ENCODE measurements at places on chromosomes 6 and 20.

DNA sequence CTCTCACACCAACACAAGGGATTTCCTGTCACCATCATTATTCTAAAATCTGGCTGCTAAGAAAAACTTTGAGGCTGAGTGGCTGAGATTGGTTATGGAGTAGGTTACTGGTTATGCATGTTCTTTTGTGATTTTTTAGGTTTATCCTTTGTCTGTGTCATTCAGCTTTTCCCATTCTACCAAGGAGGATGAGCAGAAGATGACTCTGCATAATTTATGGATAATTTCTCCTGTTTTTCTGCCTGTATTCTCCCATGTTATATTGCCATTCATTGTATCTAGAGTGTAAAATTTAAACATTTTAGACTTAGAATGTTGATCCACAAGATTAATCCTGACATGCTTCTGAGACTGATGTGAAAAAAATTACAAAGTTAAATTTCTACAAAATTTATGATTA is 67.8 kb downstream of the SOBP start:
- no peak for DNase-seq

- no peak for DNase-seq
Measured at GRCh38 chr6:82780334-82780733, 285.3 kb downstream of the UBE3D start.

DNA sequence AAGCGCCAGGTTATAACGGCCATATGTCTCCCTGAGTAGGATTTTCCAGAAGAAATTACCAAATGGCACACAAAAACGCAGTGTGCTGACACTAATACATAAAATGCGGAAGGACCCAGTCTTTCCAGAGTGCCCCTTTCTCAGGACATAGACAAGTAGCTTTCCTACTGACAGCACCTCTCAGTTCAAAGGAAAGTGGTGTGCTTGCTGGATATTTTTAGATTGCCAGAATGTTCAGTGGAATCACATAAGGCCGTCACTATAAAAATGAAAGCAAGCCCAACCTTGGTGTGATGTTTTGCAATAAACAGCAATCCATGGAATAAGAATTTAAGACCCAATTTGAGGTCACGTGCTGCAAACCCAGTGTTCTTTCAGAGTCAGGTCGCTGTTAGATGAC is 135.5 kb upstream of the AGPAT4 start:
- DNase-seq = no peak

DNA sequence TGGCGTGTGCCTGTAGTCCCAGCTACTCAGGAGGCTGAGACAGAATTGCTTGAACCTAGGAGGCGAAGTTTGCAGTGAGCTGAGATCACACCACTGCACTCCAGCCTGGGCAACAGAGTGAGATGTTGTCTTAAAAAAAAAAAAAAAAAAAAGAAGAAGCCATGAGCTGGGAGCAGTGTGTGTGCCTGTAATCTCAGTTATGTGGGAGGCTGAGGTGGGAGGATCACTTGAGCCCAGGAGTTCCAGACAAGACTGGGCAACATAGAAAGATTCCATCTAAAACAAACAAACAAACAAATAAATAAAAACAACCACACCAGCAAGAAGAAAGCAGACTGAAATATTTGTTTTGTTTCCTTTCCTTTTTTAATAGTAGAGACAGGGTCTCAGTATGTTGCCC is 62.2 kb upstream of the KIF13A start:
- no peak for DNase-seq

GRCh38 chr20:62486484-62486883 is 10.7 kb upstream of the GATA5 start:
- no peak for DNase-seq

DNA sequence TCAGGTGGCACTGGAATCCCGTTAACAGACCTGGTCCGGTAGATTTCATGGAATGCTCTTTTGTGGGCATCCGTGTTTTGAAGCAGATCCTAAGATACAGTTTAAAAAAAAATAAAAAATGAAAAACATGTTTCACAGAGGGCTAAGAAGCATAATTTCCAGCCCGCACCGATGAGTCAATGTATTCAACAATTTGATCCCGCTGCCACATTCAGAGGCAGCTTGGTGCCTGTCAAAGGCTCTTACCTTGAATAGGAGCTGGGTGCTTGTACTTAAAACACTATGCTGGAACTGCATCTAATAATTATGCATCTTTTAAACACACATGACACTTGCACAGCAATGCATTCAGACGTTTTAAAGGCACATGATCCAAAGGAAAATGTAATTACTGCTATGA is 164.8 kb downstream of the SYNE1 start:
- no peak for DNase-seq

DNA sequence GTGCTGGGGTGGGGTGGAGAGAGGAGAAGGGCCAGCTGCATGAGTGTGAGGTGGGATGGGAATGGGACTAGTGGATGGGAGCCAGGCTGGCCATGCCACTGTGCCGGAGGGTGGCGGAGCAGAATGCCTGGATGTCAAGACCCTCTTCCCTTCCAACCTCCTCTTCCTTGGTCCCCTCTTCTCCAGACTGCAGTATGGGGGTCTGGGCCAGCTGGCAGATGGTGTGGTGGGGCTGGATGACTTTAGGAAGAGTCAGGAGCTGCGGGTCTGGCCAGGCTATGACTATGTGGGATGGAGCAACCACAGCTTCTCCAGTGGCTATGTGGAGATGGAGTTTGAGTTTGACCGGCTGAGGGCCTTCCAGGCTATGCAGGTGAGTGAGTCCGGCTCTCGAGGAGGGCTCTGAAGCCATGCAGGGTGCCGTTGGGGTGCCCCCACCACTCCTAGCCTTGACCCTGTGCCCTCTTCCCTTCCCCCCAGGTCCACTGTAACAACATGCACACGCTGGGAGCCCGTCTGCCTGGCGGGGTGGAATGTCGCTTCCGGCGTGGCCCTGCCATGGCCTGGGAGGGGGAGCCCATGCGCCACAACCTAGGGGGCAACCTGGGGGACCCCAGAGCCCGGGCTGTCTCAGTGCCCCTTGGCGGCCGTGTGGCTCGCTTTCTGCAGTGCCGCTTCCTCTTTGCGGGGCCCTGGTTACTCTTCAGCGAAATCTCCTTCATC is 7.7 kb downstream of the DDR1 start:
- DNase-seq = no peak

DNA sequence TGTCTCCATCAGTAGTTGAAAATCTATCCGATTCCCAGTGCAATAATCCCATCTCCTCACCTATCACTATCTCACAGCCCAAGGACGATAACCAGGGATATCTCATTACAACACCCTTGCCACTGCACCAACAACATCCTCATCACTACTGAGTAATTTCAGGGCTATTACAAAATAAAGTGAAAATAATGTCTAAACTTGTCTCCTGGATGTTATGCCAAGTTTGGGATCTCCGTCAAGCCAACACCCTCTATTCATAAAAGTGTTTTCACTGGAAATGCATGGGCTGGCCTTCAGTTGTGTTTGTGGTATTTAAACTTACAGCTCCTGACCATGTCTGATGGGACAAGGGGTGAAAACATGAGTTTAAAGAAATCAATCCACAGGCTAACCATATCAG is 42.0 kb upstream of the STMND1 start:
- DNase-seq = no peak

DNA sequence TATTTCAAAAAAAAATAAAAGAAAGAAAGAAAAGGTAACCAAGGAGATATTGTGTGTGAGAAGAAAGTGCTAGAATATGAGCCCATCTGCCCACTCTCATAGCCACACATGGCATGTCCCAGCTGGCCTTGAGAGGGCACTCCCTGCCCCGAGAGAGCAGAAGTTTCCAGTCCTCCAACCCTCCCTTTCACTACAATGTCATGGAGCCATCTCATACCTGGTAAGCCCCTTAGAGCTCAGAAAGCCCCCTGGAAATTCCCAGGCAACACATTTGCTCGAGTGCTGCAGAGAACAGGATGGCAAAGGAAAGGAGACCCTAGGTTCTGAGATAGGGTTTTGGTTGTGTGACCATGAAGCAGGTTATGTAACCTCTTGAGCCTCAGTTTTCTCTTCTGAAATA is 75.8 kb upstream of the RIN2 start:
- no peak for DNase-seq

GRCh38 chr20:24998631-24999445 is 6.3 kb upstream of the APMAP start:
- DNase-seq = no peak

DNA sequence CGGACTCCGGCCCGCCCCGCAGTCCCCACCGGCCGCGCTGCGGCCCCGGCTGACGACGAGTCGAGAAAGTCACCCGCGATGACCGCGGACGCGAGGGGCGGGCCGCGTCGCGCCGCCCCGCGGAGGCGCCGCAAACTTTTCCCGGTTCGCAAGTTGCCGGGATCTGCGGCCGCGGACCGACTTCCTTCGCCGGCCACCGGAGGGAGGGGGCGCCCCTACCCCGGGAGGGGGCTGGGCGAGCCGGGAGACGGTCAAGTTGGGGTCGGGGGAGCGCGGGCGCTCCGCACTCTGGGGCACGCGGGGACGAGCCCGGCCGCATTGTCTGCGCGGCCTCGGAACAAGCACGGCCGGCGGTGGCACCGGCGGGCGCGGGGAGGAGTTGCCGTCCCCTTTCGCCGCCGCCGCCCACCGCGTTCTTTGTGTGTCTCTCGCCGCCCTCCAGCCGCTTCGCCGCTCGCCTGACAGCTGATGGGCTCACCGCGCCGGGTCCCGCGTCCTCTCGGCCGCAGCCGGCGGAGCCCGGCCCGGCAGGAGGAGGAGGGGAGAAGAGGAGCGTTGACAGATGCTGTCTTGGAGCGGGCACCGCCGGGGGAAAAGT is 131.6 kb downstream of the OGFRL1 start:
- DNase-seq = peak; percentile 48

DNA sequence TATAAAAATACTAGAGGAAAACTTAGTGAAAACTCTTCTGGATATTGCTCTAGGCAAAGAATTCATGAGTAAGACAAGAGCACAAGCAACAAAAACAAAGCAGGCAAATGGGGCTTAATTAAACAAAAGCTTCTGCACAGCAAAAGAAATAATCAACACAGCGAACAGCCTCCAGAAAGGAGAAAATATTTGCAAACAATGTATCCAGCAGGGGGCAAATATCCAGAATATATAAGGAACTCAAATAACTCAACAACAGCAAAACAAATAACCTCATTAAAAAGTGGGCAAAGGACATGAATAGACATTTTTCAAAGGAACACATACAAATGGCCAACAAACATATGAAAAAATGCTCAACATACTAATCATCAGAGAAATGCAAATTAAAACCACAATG is 17.1 kb upstream of the HECA start:
- DNase-seq = no peak

DNA sequence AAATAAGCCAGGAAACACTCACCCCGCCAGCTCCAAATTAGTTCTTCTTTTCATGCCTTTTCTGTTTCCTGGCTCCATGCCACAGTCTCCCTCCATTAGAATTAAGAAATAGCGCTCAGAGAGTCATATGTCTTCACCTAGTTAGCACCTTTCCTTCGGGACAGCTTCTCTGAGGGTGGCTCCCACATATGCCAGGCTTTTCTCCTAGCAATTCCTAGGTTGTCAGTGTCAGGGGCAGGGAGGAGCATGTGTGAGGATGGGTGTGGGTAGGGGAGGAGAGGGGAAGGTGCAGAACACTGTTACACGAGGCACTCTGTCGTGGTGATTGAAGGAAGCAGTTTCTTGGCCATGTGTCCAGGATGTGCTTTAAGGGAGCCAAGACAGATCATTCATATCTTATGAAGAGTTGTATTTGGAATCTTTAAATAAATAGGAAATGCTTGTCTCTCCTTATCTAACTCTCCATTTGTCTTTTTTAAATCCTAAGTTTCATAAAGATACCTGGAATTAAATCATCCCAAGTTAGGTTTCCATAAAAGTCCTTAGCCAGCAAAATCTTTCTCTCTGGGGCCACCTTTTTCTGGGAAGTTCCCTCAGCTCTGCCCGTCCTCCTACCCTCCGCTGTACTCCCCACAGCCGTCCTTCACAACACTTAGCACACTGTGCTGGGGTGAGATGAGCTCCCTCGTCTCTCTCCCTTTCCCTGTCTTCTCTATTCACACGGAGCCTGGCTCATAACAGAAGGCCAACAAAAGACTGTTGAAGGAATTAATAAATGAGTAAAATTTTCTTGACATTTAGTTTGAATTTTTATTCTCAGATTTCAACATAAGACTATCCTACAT is 361.0 kb downstream of the CD83 start:
- no peak for DNase-seq

DNA sequence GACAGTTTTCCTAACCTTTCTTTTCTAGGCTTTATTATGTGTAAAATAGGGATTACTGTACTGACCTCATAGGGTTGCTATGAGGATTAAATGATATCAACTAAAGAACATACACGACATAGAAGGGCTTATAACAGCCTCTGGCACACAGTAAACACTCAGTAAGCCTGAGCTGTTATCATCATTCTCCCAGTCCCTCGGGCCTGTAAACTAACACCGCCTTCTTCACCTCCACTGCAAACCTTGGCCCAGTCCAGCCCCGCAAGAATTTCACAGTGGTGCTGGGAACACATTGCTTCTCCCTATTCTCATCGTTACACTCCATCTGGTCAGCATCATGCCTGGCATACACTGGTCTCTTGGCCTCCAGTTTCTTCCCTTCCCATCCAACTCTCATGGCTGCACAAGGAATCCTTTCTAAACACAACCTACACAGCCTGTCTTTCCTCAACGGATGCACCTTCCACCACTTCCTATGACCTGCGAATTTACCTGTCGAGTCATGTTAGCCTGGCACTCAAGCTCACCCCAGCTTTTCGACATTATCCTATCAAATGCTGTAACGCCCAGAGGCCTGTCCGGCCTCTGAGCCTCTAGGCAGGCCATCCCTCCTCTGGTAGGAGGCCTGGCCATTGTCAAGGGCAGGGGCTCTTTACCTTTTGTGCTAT is 92.1 kb downstream of the FYN start:
- DNase-seq = no peak

DNA sequence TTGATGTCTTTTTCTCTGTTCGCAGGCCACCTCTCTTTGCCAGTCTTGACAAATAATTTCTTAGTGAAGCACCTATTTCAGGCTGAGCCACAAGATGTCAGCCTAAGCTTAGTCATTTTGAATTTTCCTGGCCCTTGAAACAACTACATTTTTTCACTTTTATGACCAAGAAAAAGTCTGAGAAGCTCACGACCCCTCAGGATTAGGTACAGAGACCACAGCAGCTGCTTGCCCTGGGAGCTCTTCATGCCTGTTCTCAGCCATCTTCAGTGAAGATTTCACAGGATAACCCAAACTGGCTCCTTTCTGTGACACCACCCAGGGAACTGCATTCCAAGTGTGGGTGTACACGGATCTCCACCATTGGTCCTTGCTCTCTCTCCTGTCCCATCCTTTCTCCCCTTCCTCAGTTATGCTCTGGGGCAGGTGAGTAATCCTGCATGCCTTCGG is 38.4 kb upstream of the SPTLC3 start:
- DNase-seq = peak; percentile 24

All from iPS-NIHi11 (cell line).